ENCODE measurements at places on chromosomes 6 and 20.

GRCh38 chr6:17207281-17207680 lies 73.9 kb upstream of the RBM24 start:
- DNase-seq = no peak

DNA sequence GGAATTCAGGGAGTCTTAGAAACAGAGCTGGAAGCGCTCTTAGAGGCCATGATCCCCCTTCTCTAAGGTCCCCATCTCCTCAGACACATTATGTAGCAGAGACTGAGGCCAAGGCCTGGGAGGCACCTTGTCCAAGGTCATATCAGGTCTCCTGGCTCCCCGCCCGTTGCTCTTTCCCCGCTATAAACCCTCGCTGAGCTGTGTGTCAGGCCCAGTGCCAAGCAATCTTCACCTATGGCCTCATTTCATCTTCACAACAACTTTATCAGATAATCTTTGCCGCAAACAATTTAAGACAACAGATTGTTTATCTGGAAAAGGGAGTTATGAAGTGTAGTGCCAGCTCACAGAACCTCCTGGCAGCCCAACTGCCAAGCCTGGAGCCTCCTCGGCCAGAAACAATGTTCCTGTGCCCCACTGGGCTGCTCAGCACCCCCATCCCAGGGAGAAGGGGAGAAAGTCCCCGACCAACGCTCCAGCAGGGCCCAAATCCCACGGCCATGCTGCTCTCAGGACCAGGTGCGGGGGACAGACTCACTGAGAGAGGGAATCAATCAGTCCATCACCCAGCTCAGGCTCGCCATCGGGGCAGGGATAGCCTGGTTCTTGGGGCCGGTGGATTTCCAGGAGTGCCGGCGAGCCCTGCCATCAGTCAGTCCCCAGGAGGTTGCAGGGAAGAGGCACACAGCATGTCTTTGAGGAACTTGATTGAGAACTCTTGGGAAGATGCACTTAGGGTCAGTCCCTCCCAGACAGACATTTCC lies 16.9 kb upstream of the FANCE start:
- no peak for DNase-seq

GRCh38 chr6:123715006-123715863 lies 78.5 kb upstream of the TRDN start:
- DNase-seq = no peak

- no peak for DNase-seq
Measured at GRCh38 chr20:45368221-45368980, 5.4 kb downstream of the SYS1 start.

DNA sequence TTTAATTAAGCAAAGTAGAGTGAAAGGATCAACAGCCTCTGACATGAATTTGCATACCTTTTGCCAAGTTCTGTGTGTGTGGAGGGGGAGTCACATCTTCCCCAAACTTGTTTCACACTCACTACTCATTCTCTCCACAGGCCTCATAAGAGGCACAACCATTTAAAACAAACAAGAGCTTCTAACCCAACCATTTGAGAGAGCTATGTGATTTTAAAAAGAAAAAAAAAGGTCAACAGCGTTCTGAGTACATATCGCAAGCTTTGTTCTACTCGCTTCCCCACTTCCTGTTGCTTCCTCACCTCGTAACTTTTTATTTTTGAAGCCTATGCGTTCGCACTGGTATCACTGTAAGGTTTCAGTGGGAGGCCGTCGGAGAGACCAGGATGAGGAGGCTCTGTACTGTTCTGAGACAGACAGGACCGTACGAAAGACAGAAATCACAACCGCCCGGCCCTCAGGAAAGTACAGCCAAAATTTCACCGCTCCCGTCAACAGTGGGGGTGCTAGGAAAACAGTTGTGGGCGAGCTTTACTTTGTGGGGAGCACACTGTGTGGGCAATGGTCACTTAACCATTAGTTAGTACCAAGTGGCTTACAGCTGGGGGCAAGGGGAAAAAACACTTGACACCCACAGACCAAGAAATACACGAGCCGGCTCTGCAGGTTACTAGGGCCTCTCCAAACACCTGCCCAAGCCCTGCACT lies 61.3 kb downstream of the TRERF1 start:
- DNase-seq = peak; percentile 20

DNA sequence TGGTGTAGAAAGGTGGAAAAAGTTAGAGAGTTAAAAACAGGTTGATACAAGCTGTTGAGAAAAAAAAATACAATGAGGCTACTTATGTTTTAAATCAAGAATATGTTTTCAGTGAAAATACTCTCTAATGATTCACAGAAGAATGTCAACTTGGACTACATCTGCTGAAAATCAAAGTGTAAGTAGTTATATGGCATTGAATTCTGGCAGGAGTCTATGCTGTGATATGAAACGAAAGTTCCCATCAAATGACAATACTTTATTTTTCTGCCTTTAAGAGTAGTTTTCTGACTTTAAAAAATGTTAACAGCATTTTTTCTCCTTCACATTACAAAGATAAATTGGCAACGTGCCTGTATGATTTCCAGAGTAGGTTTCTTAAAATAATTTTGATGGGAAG lies 158.3 kb downstream of the EYA4 start:
- DNase-seq = no peak

DNA sequence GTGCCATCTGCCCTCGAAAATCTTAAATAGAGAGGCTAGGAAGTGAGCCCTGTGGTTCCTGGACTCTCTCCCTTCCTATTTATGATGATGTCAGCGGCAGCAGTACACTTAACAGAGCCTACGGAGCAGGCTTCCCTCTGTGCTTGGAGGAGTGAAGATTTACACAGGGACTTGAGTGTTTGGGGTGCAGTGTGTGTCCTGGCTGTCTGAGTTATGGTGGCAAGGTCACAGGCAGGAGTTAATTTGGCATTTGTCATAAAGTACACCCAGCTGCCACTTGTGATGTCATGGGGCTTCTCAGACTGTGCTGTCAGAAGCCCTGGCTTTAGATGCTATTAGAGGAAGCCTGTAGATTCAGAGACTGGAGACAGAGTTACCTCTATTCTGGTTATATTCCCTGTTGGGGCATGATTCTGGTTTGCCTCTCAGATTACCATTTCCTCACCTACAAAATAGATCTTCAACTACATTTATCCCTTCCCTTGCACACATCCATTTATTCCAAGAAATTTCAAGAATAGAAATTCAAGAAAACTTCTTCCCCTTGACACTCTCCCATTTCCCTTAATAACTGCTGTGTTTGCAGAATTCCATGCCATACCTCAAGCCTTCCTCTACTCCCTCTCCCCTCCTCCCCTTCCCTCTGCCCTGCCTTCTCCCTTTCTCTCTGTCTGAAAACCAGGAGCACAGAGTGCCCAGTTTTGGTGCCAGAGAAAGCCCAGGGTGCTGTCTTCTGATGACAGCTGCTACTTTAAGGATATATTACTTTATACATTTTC lies 72.1 kb downstream of the SLC24A3 start:
- DNase-seq = no peak

DNA sequence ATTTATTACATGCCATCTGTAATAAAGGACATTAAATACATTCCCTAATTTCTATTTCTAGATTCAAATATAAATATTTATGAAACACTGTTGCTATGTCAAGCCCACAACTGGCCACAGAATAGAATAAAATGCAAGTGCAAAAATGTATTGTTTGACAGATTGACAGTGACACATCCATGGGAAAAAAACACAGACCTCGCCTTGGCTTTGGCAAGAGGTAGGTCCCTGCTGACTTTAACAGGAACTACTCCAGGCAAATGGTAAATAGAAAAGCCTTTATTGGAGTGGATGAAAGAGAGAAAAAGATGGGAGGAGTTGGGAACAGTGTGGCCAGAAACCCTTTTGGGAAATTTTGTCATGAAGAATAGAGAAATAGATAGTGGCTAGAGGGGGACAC lies 622.9 kb downstream of the UTRN start:
- DNase-seq = no peak

DNA sequence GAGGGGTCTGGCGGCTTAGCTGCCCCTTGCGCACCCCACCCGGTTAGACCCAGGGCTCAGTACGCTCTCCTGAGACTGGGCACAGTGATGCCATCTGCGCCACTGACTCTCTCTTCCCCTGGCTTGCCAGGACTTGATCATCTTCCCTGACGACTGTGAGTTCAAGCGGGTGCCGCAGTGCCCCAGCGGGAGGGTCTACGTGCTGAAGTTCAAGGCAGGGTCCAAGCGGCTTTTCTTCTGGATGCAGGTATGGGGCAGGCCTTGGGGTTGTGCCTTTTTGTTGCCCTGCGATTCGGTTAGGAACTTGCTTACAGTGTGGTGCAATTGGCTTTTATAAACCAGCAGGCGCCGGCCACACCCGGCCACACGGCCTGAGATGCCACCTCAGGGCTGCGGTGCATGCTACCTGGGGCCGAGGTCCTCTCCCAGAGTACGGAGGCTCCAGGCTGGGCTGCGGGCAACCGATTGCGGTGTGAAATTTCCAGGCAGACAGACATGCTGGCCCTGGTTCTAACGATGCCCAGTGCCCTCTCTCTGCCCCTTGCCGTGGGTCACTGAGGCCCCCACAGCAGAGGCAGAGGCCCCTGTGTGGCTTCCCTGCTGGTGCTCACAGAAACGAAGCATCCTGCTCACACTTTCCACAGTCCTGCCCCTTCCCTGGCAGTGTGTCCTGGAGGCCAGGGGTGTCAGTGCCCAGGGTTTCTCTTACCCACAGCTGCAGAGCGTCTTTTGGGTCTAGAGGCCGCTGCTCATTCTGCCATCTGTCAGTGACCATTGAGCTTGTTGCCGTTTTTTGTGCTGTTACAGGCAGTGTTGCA lies 1.7 kb downstream of the ADRM1 start:
- DNase-seq = no peak

DNA sequence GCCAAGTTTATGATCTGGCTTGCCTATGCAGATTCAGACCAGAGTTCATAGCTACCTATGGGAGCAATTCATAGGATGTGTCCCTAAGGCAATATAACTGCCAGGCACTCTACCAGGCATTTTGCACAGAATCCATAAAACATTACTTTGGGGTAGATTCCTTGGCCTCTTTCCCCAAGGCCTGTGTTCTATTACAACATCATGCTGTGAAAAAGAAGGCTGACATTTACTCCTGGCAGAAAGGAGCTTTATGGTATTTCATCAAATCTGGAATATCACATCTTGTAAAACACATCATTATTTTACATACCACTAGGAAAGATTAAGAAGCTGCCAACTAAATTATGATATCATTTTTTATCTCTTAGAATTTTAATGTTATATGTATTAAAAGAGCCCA lies 287.0 kb upstream of the MARCKS start:
- no peak for DNase-seq

DNA sequence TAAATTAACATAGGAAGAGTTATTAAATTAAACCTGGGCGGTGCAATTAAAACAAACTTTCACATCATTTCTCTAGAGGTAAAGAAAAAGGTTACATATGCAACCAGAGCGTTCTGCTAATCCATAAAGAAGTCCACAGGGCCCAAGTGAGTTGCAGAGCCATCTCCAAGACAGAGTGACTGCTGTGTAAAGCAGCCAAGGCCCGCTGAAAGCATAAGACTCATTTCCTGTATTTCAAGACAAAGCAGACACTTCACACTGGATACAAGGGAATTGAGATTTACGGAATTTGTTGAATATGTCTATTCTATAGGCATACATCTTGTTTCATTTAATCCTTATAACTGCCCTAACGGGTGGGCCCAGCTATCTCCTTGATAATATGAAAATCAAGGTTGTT lies 422.8 kb downstream of the CBLN4 start:
- DNase-seq = no peak

GRCh38 chr6:144543006-144543871 lies 258.1 kb downstream of the UTRN start:
- DNase-seq = no peak

- no peak for DNase-seq
Measured at GRCh38 chr6:135129136-135129856, 51.8 kb upstream of the MYB start.

GRCh38 chr6:4610256-4610655 lies 165.9 kb upstream of the CDYL start:
- DNase-seq = no peak

GRCh38 chr20:43976547-43976946 lies 61.9 kb downstream of the TOX2 start:
- DNase-seq = no peak

DNA sequence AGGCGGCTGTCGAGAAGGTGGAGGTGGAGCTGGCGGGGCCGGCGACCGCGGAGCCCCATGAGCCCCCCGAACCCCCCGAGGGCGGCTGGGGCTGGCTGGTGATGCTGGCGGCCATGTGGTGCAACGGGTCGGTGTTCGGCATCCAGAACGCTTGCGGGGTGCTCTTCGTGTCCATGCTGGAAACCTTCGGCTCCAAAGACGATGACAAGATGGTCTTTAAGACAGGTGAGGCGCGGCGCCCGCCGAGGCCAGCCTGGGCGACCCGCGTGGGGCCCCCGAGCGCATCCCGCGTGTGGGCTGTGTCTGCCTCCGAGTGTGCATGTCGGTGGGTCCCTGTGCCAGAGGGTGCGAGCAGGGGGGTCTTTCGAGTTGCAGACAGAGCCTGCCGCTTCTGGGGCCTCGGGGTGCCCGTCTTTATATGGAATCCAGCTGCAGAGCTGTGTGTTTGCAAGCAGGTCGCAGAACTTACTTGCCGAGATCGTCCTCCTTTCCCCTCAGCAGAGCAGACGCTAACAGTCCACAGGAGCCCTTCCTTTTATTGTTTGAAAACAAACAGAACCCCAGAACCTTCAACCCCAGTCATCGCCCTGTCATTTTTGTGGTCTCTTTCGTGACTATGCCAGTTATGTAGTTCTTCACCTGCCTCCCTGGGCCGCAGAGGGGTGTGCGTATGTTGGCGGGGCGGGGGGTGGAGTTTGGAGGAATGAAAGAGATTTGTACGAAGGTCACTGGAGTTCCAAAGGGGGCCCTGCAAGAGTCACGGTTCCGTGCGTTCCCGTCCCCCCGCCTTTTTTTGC lies 766 bp downstream of the SLC16A10 start:
- DNase-seq = peak; percentile 53

DNA sequence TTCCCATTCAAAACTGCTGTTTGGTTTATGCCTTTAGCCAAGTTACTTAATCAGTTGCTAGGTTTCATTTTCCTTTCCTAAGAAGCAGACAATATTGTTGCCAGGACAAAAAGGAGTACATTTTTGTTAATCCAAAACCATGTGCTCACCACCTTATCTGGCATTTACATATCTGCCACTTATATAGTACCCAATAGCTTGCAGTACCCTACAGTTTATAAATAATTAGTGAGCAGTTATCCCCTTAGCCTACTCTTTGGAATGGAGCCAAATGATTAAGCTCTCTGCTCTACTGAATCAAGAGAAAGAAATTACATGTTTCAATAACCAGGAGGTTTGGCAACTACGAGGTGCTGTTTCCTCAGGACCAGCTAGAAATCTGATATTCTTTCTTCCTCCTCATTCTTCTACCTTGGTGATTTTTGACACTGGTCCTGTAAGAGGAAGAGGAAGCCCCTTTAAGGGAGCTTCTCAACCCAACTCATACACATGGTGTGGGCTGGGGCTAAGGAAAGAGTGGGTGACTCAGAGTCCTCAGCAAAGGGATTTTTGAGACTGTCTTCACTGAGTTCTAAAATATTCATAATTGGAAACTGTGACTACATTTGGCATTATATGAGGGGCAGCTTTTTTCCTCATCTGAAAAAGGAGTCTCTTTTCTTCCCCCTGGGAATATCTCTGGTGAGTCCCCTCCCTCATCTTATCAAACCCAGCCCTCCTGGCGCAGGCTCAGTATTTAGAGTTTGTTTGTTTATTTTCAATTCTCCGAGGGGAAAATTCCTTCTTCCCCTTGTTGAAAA lies 1.5 kb downstream of the ZNFX1 start:
- no peak for DNase-seq

GRCh38 chr20:60203451-60203850 lies 245.2 kb downstream of the CDH26 start:
- no peak for DNase-seq

GRCh38 chr6:37776566-37776965 lies 43.0 kb upstream of the ZFAND3 start:
- no peak for DNase-seq

GRCh38 chr20:62010551-62011402 lies 54.9 kb downstream of the TAF4 start:
- DNase-seq = peak; percentile 66

All from right forelimb (tissue), 1 donor.